Stimulated activated CD4-positive, alpha-beta T cell treated with anti-CD3 and anti-CD28 coated beads, TNF-alpha, amount 100 ng/mL, for 1 hour (primary cell): ENCODE measurements at places on chromosomes 1 and 21.

GRCh38 chr1:168179438-168180147 lies 831 bp downstream of the TIPRL start:
- DNase-seq, result no peak

- no peak for DNase-seq
Measured at GRCh38 chr21:42414553-42414927, 10.8 kb downstream of the UBASH3A start.

DNA sequence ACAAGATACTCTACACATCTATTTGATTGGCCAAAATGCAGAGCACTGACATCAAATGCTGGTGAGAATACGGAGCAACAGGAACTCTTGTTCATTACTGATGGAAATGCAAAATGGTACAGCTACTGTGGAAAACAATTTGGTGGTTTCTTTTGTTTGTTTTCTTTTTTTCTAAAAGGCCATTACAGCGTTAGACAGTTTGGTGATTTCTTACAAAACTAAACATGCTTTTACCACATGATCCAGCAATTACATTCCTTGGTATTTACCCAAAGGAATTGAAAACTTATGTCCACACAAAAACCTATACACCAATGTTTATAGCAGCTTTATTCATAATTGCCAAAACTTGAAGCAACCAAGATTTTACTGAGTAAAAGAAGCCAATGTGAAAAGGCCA lies 66.4 kb upstream of the FBXO28 start:
- no peak for DNase-seq

- DNase-seq, result no peak
Measured at GRCh38 chr21:26153758-26154157, 16.8 kb downstream of the APP start.

DNA sequence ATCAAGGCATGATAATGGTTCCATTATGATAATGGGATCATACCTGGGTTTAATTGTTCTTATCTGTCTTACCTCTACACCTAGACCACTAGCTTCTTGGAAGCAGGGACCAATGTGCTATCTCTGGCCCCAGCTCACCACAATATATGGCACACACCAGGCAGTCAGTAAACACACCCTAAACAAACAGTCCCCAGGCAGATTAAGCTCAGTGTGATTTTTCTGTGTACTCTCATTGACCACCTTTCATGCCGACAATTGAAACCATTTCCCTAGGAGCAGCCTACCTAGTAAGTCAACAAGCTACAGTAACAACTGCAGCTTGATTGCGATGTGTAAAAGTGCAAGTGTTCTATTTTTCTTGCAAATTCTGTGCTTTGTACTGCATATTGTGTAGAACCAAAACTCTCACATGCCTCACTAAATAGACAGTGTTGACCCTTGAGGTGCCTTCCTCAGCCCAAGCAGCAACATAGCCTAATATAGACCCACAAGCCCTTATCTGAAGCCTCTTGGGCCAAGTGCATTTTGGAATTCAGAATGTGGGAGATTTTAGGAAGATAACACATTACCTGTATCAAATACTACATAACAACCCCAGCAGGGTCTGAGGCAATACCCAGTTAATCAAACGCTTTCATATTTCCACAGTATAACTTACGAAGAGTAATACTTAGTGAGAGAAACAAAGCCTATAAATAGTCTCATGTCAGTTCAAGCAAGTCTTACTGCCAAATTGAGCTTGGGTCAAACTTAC lies 32.0 kb downstream of the INPP5B start:
- no peak for DNase-seq

- DNase-seq, result no peak
Measured at GRCh38 chr1:215287362-215287761, 204.8 kb downstream of the KCNK2 start.

- DNase-seq, result no peak
Measured at GRCh38 chr1:52348704-52349300, 17.2 kb downstream of the CC2D1B start.

- DNase-seq, result no peak
Measured at GRCh38 chr1:24285231-24285630, 33.9 kb upstream of the GRHL3 start.

DNA sequence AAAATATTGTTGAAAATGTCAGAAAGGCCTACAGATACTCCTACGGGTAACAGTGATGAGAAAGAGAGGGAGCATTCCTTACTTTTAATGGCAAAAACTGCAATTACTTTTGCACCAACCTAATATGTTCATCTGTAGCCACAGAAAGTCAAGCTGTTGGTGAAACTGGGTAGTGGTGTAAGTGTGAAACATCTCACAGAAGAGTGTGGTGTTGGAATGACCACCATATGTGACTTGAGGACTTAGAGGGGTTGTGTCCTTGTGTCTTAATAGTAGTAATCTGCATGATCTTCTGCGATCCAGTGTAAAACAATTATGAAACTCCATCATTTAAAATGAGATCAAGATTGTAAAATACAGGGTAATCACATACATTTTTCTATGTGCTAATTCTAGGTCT lies 320.7 kb downstream of the ADGRL2 start:
- no peak for DNase-seq

DNA sequence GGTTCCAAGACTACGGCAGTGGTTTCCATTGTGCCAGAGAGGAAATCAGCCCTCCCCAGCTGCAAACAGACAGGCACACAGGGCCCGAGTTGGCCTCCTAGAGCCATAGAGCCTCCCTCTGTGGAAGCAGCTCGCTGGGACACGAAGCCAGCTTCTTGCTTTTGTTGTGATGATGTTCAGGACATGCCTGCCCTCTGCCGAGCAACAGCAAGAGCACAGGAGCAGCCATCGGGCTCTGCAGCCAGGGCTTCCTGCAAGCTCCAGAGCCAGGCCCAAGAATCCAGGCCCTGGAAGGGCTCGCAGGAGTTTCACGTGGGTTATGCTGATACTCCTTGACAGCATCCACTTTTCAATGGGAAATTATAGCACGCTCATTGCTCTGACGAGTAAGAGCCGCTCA lies 18.5 kb downstream of the NPHP4 start:
- no peak for DNase-seq

GRCh38 chr1:188240772-188241406 lies 1412.1 kb downstream of the PLA2G4A start:
- DNase-seq, result no peak

DNA sequence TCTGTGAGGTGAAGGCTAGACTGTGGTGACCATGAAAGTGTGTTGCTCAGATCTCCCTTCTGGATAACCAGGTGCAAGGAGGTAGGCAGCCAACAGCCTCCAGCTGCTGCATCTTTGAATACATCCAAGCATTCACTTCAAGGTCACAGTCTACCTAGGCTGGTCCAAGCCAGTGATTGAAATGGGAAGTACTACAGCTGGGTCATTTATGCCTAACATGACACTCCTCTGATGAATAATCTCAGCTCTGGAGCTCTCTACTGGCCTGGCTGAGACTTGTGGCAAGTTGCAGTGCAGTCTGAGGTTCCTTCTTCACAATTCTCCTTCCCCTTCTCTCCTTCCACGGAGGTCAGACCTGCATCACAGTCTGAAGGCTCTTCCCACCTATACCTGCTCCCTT lies 35.0 kb upstream of the ARHGAP29 start:
- no peak for DNase-seq

DNA sequence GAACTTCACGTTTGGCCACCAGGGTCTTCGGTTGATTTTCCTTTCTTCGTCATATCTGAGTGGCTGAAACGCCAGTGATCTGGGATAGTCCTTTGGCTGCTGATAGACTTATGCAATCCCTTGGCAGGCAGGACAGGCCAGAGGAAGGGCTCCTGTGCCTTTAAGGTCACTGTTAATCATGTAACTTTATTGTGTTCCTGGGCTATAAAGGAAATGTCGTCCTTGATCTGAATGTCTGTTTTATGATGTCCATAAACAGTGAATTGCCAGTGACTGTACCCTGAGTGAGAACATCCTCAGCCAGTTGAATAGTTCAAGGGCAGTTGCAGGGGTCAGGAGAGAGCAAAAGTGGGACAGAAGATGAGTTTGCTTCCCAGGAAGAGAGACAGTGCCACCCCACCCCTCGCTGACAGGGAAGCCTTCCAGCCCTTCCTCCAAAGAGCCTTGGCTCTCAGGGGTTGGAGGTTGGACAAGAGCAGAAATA lies 68.0 kb downstream of the PDE9A start:
- DNase-seq, result no peak

DNA sequence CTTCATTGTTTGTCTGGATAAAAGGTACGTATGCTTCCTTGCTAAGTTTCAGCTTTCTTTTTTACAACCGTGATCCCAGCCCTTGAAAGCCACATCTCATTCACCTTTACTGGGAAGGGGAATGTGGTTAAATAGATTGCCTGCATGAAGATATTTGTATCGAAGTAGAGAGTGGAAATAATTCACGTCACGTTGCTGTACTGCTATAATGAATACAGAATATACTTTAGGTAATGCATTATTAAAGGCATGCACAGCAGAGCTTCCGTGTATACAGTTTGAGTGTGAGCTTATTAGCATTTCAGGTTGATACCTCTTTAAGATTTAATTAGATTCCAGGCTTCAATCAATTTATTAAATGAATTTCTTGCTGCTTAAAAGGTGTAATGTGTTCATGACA lies 153.8 kb downstream of the HHAT start:
- no peak for DNase-seq

DNA sequence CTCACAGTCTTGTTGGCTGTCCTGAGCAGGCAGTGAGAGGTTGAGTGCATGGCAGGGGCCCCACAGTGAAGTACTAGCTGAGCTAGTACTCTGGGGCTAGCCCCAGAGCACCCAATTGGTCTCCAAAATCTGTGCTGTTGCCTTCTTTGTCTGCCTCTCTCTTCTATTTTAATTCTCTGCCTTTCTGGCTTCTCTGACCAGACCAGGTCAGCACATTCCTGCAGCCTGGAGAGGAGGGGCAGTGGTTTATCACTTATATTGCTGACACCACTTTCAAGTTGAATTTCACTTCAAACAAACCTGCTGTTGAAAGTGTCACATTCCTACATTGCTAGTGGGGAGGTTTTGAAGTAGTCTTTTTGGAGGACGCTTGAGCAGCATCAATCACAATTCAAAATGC lies 628.7 kb downstream of the PTPRU start:
- no peak for DNase-seq

DNA sequence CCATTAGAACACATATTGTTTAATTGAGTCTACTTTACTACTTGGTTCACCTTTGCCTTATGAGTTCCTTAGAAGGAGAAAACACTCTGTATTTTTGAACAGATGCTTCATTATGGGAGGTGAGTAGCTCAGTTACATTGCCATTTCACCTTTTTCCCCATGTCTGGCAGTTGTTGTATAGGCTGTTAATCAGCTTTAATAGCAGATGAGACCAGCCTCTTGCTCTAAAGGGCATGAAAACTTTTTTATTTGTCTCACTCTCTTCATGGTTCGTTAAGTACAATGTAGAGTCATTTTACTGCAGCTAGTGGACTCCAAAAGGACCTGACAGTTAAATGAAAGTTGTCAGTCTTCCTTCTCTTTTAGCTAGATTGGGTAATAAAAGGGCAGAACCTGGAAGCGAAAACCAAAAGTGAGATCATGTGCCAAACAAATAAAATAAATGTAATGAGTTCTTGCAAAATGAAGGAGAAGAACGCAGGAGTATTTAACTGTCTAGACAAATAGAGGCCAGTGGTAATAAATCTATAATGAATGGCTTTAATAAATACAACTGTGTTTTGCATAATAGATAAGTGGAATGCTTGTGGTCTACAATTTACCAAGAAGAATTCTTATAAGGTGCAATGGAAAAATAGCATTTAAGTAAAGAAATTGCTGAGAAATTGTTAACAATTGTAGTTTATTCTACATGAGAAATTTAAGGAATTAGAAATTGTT lies 180.0 kb upstream of the NEGR1 start:
- no peak for DNase-seq

DNA sequence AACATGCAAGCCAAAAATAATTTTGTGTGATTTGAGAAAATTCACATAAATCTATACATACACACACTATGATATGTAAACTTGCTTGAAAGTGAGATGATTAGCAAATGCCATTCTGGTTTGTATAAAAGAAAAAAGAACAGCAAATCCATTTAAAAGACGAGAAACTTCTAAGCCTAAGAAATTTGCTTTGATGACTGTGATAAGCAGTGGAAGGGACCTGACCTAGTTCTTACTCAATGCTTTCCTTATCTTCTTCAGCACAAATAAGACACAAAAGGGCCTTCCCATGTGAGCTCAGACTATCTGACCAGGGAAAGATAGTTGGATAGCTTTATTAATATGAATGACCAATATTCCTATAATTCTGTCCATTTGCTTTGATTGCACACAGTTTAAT lies 25.3 kb upstream of the NMNAT2 start:
- DNase-seq, result no peak

GRCh38 chr1:207102659-207103058 lies 1.4 kb upstream of the C4BPA start:
- DNase-seq, result no peak

DNA sequence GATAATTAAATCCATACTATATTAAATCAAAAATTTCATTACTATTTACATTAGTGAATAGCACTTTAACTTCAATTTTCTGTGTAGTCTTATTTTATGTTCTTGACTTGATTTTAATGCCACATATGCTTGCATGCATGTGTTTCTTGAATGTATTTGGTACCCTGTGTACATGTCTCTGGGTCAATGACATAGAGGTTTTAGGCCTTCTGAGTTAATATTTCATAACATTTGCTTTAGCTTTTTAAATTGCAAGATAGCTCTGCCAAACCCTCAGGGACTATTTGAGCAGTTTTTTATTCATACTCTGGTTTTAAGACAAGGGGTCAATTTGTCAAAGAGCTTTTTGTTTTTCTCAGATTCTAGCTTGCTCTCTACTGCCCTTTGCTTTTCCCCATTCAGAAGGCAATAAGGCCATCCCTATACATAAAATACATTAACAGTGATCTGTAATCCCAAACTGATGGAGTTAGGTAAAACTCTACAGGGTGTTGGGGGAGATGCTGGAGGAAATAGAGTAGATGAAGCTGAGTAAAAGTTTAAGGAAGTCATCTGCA lies 5.0 kb downstream of the MLLT11 start:
- DNase-seq, result no peak

- no peak for DNase-seq
Measured at GRCh38 chr1:183912265-183912886, 107.5 kb downstream of the RGL1 start.

GRCh38 chr1:154808909-154809262 lies 61.2 kb downstream of the KCNN3 start:
- DNase-seq, result no peak

- DNase-seq, result no peak
Measured at GRCh38 chr1:247429496-247429895, 13.5 kb downstream of the NLRP3 start.
